ENCODE measurements at places on chromosomes 7 and 10.

GRCh38 chr7:151349507-151349853, 7.9 kb downstream of the NUB1 start:
- DNase-seq: no peak

DNA sequence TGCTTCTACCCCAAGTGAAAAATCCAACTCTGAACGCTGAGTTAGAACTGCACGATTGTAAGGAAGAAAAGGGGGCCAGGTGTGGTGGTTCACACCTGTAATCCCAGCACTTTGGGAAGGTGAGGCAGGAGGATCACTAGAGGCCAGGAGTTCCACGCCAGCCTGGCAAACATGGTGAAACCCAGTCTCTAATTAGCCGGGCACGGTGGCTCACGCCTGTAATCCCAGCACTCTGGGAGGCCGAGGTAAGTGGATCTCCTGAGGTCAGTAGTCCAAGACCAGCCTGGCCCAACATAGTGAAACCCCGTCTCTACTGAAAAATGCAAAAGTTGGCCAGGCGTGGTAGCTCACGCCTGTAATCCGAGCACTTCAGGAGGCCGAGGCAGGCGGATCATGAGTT, 9.0 kb downstream of the GUSB start:
- no peak for DNase-seq

DNA sequence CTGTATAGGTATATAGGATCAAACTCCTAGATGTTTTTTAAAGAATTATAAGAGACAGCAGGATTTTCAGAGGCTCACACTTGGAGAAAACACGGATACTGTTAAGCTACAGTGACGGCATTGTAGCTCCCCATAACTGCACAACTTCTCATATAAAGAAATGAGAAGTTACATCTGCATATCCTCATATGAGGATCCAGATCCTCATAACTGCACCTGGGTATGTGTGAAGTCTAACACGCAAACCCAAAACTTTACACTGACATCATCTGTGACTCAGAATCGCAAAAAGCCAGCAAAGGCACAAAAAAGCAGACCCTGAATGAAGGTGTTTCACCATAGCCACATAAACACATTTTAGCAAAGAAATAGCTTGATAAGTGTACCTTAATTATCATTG, 34.1 kb downstream of the NEBL start:
- DNase-seq: no peak

- no peak for DNase-seq
Measured at GRCh38 chr10:31268444-31269303, 50.3 kb upstream of the ZEB1 start.

DNA sequence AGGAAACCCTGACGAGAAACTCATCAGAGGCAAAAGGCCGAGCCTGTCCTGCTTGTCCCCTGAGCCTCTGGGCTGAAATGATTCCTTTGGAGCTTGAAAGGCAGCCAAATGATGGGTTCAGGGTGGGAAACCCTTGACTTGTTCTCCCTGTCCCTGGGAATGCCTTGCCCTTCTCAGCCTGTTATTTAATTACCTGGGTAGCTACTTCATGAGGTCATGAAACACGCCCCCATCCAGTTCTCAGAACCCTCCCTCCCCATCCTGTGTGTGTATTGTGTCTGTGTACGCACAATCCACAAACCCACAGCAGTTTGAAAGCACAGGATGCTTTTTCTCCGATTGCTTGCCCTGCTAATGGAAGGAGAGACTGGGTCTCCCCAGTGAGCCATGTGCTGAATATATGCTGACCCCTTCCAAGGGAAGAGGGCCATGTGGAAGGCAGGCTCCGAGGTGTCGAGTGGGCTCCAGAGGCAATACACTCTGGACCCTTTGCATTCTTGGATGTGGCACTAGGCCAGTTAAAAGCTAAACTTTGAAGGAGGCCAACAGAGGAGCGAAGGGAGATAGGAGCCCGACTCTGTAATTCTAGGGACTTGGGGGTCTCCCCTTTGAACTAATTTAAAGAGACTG, 10.6 kb downstream of the DUSP5 start:
- no peak for DNase-seq

GRCh38 chr7:50481867-50482266, 31.7 kb upstream of the FIGNL1 start:
- DNase-seq: no peak

DNA sequence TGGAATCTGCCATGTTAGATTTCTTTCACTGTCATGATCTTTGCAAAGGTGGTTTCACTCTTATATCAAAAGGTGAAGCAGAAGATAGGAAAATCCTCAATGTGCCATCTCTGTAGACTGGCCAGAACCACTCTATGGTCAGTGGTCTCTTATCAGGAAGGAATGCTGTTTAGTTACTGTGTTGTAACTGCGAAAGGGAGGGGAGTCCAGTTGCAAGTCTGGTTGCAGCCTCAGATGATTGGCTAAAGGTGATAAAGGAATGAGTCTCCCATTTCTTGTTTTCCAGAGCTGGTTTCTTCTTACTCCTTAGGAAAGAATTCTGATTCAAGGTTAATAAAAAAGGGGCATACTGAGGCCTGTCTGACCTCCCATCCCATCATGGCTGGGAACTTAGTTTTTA, 58.2 kb upstream of the ICA1 start:
- DNase-seq: no peak

GRCh38 chr10:773562-774161, 84.2 kb upstream of the DIP2C start:
- DNase-seq: no peak

DNA sequence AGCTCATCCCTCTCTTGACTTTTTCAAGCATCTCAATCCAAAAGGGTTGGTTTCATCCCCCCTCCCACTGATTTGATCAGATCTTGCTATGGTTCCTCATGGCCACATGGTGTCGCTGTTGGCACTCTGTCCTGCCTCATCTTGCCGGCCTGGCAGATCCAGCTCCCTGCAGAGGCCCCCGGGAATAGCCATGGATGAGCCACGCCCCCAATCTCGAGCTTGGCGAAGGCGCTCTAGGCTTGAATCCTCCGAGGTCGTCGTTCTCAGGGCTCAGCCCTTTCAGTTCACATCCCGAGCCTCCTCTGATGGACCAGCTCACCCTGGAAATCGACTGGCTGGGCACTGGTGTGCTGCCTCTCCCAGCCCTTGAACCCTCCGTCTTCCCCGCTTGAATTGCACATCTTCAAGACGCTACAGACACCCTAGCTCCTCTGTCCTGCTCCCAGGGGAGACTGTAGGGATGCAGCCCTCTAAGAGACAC, 628.7 kb downstream of the TYW1 start:
- DNase-seq: no peak

DNA sequence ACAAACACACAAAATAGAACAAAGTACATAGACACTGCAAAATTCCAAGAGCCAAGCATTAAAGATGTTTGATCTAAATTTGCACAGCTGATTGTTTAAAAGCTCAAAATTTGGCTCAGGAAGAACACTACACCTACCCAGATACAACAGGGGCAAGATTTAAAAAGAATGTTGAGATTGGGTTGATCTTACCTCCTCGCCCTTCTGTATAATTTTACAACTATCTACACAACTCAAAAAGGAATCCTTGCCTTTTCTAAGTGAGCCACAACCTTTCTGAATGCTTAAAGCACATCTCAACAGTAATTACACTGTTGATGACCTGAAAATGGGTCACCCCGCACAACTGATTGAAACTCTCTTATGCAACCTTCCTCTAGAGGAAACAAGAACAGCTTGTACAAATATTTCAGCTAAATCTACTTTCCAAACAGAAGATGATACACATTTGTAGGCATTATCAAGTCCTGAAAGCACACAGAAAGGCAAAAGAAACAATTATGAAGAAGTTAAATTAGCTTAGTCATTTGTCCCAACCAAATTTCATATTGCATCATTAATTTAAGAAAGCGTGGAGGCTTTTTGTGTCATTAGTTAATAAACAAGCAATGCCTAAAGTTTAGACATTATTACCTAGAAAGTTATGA, 75.5 kb downstream of the UBE2H start:
- no peak for DNase-seq

GRCh38 chr10:102765336-102765735, 21.6 kb downstream of the WBP1L start:
- no peak for DNase-seq

GRCh38 chr10:31953080-31953479, 24.4 kb upstream of the ARHGAP12 start:
- DNase-seq: no peak

DNA sequence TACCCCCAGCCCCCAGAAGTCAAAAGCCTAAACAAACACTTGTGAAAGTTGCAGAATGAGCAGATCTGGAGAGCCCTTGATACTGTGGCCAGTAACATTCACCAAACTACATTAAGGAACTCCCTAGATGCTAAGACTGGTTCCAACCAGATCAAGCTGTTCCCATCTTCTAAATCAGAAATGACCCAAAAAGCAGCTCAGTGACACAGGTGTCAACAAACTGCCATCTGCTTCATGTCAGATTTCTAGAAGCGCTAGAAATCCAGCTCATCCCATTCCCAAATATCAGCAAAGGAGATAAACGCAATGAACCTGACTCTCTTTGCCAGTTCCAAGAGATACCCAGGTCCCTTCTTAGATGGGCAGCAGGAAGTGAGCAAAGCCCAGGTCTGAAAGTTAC, 90.6 kb downstream of the GFRA1 start:
- DNase-seq: no peak

DNA sequence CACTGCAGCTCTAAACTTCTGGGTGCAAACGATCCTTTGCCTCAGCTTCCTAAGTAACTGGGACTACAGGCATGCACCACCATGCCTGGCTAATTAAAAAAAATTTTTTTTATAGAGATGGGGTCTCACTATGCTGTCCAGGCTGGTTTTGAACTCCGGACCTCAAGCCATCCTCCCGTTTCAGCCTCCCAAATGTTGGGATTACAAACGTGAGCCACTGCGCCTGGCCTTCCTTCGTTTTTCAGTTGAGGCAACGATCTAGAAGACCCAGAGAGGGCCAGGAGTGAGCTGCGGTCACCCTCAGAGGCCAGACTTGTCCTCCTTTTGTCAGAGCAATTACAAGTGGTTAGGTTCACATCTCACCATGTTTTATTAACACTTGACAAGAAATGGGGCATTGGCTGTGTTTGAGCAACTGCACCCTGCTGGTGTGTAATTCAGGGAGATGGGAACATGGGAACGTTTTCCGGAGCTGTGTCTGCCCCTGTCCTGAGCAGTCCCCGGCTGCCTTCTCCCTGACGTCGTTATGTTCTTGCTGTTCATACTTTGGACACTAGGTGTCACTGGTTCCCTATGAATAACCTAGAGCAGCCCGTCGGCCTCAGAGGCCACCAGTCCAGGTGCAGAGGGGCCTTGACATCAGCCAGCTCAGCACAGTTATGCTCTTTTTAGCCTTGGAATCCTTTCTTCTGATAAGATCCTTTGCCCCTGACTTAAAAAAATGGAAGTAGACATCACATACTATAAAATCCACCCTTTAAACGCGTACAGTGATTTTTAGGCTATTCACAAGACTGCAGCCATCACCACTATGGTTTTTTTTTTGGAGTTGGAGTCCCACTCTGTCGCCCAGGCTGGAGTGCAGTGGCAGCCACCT, 375.0 kb downstream of the TYW1 start:
- DNase-seq: peak; percentile 31

- DNase-seq: peak; percentile 14
Measured at GRCh38 chr7:74453322-74454011, at the start of gene GTF2IRD1. Gene GTF2IRD1, plus strand, starts transcription at chr7:74453906. Its CDS starts 54,175 bp downstream, at chr7:74508081.

GRCh38 chr7:114627231-114627630, 212.6 kb downstream of the FOXP2 start:
- DNase-seq: no peak

GRCh38 chr7:85191383-85191782, 4.5 kb upstream of the SEMA3D start:
- DNase-seq: no peak

- no peak for DNase-seq
Measured at GRCh38 chr10:78765726-78766335, 302.9 kb upstream of the ZMIZ1 start.

DNA sequence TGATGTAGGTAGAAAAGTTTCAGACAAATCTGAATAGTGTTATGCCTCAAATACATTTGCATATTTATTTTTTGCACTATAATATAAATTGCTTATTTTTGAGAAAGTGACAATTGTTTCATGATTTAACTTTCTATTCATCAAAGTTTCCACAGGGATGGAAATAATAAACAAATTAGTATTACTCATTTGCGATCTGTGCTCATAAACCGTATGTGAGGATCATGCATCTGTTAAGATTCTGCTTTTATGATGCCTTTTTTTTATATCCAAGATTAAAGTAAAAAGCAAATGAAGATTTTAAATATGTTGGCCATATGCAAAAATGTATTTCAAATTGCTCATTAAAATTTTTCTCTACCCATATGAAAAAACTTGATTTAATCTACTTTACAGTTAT, 45.2 kb upstream of the CAV2 start:
- DNase-seq: no peak

GRCh38 chr7:158508802-158509385, 78.7 kb downstream of the PTPRN2 start:
- DNase-seq: no peak

DNA sequence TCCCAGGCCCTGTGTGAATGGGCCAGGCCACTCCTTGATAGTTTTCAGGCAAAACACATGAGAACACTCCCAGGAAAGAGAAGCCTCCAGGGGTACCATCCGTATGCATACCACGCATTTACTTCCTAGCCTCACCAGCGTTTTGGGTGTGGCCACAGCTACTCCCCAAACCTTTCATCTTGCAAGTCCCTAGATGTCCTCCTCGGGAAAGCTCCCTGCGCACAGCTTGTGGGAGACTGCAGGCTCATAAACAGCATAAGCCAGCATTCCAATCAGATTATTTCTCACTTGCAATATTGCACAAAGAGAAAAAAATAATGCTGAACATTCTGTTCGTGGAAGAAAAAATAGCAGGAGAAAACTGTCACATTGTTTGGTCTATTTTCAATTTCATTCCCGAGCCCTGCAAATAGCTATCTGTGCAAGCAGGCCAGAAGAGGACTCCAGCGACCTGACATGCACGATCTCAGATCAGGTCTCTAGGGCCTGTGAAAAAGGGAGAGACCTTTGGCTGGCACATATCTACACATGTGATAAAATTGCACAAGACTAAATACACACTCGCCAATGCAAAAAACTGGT, 175.6 kb downstream of the PLXNA4 start:
- DNase-seq: no peak

GRCh38 chr10:87668324-87669074, 8.8 kb downstream of the PAPSS2 start:
- DNase-seq: no peak

DNA sequence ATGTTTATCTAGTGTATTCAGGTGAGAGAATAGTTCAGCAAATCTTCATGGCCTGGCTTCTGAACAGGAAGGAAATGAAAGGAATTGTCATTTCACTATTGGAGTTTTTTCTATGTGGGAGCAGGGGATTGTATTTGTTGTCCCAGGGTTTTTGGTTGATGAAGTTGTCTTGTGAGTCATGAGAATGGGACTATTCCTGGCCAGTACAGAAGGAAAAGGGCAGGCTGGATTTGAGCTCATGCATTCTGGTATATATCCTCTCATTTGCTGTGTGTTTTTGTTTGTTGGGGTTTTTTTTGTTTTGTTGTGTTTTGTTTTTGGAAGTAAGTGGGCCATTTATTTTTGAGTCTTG, 101.2 kb upstream of the MKLN1 start:
- DNase-seq: no peak

- DNase-seq: no peak
Measured at GRCh38 chr10:88680958-88681357, 16.7 kb downstream of the LIPF start.
